ENCODE measurements at places on chromosomes 3 and 15.
A peak's percentile ranks its signal among the peaks of the same experiment; 100 is the strongest.

DNA sequence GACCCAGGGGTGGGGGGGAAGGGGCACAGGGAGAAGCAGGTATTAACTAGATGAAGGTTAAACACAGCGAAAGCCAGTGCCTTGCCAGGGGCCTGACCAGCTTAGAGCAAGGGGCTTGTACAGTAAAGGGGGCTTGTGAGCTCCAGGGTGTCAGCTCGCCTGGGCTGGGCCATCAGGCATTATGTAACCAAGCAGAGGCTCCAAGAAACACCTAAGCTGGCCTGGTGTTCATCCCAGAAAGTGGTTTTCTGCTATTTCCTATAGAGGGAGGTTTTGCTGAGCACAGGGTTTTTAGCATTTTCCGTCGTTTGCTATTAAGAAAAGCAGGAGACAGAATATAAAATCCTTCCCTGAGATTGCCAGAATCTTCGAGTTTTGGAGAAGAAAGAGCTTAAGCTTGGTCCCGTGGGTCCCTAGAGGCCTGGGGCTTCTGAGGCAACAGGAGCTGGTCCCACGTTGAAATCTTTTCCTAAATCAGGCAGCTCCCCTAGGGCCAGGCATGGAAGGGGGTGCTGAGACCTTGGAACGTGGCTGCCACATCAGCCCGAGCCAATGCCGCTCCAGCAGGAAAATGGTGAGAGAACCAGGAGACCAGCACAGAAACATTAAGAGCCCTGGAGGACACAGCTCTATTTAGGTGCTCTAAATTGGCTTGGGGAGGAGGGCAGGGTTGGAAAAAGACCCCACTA lies 71.4 kb downstream of the ISG20 start:
- DNase-seq: no peak
- no peak overlapping the region for H3K27ac ChIP-seq
- no peaks in the 10 kb centered on the region for H3K27me3 ChIP-seq
- no peaks in the 10 kb centered on the region for H3K4me1 ChIP-seq
- no peak overlapping the region for H3K4me3 ChIP-seq
- no peaks in the 10 kb centered on the region for H3K36me3 ChIP-seq

DNA sequence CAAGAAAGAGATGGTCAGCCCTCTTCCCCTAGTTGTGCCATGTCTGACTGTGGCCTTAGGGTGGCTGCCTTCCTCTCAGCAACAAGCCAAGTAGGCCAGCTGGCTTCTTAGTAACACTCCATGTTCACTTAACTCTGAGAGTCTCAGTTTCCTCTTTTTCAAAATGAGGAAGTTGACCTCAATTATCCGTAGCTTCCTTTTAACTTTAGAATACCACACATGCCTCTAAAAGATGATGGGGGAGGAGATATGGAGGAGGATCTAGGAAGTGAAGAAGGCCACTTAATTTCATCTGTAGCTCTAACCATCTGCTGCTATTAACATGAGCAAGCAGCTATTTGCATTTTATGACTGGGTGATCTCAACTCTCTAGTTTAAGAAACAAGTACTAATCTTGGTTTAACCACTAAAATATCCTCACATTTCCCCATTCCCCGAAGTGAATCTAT lies 32.9 kb downstream of the CD200R1L start:
- H3K27me3 ChIP-seq: no peaks in the 10 kb centered on the region
- H3K4me1 ChIP-seq: peaks cover 37% of the 10 kb centered on the region
- no peak overlapping the region for H3K4me3 ChIP-seq
- H3K27ac ChIP-seq: peak overlapping the region; percentile 53
- H3K36me3 ChIP-seq: no peaks in the 10 kb centered on the region

DNA sequence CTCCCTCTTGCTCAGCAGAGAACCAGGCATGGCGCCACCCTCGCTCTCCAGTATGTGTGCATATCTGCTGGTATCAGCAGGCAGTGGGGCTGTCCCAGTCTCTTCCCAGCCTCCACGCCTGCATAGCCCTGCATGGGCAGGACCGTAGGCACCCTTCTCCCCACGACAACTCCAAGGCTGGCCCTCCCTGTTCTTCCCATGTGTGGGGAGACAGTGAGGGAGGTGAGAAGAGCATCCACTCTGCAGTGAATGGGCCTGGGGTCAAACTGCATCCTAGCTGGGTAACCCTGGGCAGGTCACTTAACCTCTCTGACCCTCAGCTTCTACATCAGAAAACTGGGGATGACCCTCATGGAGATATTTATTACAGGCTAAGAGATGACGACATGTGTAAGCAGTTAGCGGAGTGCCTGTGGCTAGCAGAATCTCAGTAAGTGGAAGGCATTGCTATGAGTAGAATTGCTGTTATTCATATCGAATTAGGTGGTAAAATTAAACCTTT lies 13.3 kb upstream of the SSUH2 start:
- no peaks in the 10 kb centered on the region for H3K36me3 ChIP-seq
- peak overlapping the region; percentile 24 for H3K27ac ChIP-seq
- DNase-seq: no peak
- H3K4me1 ChIP-seq: peaks cover 9% of the 10 kb centered on the region
- H3K4me3 ChIP-seq: no peak overlapping the region

GRCh38 chr3:72664184-72664975 lies 183.9 kb downstream of the SHQ1 start:
- no peak overlapping the region for H3K27ac ChIP-seq
- H3K4me1 ChIP-seq: peaks cover 13% of the 10 kb centered on the region
- no peak overlapping the region for H3K4me3 ChIP-seq
- no peak for DNase-seq
- no peaks in the 10 kb centered on the region for H3K27me3 ChIP-seq

- peaks cover 4% of the 10 kb centered on the region for H3K4me1 ChIP-seq
- peak within 1 kb of the TSS; percentile 87 for H3K4me3 ChIP-seq
- no peaks in the 10 kb centered on the region for H3K27me3 ChIP-seq
- no peak for DNase-seq
- no peaks in the 10 kb centered on the region for H3K36me3 ChIP-seq
- H3K27ac ChIP-seq: peak within 1 kb of the TSS; percentile 96
Measured at GRCh38 chr15:29822100-29822683, at the start of gene TJP1. TSS of gene TJP1 (minus strand) at chr15:29822468. CDS start at chr15:29822028, 440 bp downstream.

DNA sequence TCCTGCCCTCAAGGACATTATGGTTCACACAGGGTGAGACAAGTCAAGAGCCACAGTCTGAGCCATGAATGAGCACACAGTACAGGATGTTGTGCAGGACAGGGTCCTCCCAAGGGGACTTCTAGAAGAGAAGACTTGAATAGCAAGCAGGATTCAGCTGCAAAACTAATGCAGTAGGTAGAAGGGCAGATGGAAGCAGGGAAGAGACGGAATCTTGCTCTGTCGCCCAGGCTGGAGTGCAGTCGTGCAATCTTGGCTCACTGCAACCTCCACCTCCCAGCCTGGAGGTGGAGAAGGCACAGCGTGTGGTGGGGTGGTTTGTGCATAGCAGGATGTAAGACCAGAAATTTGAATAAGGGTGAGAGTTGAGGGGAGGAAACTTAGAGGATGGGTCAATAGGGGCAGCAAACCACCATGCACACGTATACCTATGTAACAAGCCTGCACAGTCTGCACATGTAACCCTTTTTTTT lies 8.0 kb downstream of the BCL2L10 start:
- no peak for DNase-seq
- H3K4me3 ChIP-seq: no peak overlapping the region
- H3K4me1 ChIP-seq: peaks cover 32% of the 10 kb centered on the region
- no peaks in the 10 kb centered on the region for H3K27me3 ChIP-seq

DNA sequence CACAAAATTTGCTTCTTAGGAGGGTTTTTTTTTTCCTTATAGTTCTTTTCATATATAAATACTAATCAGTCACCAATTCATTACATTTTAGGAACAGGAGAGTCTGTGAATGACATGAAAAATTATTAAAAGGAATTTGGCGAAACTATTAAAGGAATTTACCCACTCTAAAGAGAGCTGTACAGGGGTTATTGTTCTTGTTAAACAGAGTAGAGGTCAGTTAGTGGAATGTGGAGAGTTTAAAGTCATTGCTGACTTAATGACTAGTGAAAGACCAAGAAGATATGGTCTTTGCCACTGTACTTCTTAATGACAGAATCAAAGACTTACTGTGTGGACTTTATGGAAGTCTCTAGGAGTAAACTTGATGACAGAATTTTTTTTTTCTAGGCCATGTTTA lies 333.6 kb upstream of the C2CD4B start:
- no peak overlapping the region for H3K4me3 ChIP-seq
- H3K27me3 ChIP-seq: no peaks in the 10 kb centered on the region
- no peak overlapping the region for H3K27ac ChIP-seq
- H3K36me3 ChIP-seq: no peaks in the 10 kb centered on the region
- no peak for DNase-seq

- no peaks in the 10 kb centered on the region for H3K36me3 ChIP-seq
- H3K4me3 ChIP-seq: no peak overlapping the region
- DNase-seq: no peak
- no peaks in the 10 kb centered on the region for H3K27me3 ChIP-seq
- H3K27ac ChIP-seq: no peak overlapping the region
Measured at GRCh38 chr3:69959581-69959980, 40.0 kb upstream of the SAMMSON start.

GRCh38 chr15:93997071-93997658 lies 234.2 kb upstream of the MCTP2 start:
- no peak overlapping the region for H3K27ac ChIP-seq
- H3K4me1 ChIP-seq: no peaks in the 10 kb centered on the region
- no peaks in the 10 kb centered on the region for H3K36me3 ChIP-seq
- no peaks in the 10 kb centered on the region for H3K27me3 ChIP-seq
- no peak for DNase-seq
- no peak overlapping the region for H3K4me3 ChIP-seq

DNA sequence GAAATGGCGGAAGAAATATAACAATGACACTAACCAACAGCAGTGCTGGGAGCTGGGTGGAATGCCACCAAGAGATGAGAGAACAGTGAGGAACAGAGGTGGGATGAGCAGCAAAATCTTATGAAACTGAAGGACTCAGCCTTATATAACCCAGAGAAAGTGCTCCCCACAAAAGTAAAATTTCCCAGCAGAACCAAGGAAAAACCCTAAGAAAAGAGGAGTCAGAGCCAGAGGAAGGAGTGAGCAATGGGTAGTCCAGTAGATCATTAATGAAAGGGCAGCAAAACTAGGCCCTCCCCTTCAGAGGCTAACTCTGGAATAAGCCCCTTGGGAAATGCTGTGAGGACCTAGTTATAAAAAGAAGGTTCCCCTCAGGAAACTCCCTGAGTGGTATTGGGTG lies 24.7 kb upstream of the UBE2E1 start:
- DNase-seq: no peak
- no peaks in the 10 kb centered on the region for H3K27me3 ChIP-seq
- H3K36me3 ChIP-seq: no peaks in the 10 kb centered on the region
- H3K4me1 ChIP-seq: peaks cover 11% of the 10 kb centered on the region

Data from esophagus squamous epithelium (tissue), 5 donors.